Glutamatergic neuron (in vitro differentiated cells): ENCODE measurements at places on chromosomes 7 and 10. TPM values are rescaled to one million over a fixed set of nuclear protein-coding genes. Genes with fewer than 3 reads are reported as not detected.

TAS2R4 gene
- total RNA-seq: 1.0 TPM

CH25H gene
- total RNA-seq: 0.25 TPM

AHR gene
- total RNA-seq: 1.7 TPM

CDHR3 gene
- total RNA-seq: 50.8 TPM

DNA sequence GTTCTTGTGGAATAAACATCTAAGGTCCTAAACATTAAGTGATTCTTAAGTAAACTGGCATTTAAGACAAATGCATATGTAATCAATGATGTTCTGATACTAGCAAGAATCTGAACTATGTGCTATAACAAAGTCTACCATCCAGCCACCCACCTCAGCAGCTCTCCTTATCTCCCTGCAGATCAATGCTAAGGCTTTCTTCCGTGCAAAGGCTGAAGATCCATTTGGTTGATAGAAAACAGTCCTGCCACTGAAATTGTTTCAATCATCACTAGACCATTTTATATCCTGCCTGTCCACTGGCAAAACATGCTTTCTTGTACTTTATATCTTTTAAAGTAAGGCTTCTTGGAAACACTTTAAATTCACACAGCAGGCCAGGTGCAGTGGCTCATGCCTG lies 6.3 kb upstream of the SMKR1 start:
- peaks cover 2% of the 10 kb centered on the region for H3K4me1 ChIP-seq
- no peaks in the 10 kb centered on the region for H3K36me3 ChIP-seq
- no peak overlapping the region for H3K4me3 ChIP-seq
- no peak overlapping the region for H3K27ac ChIP-seq
- H3K27me3 ChIP-seq: peaks cover 3% of the 10 kb centered on the region

- no peaks in the 10 kb centered on the region for H3K4me1 ChIP-seq
- DNase-seq: no peak
Observed at GRCh38 chr7:124162667-124163066, 129.8 kb upstream of the TMEM229A start.

DNA sequence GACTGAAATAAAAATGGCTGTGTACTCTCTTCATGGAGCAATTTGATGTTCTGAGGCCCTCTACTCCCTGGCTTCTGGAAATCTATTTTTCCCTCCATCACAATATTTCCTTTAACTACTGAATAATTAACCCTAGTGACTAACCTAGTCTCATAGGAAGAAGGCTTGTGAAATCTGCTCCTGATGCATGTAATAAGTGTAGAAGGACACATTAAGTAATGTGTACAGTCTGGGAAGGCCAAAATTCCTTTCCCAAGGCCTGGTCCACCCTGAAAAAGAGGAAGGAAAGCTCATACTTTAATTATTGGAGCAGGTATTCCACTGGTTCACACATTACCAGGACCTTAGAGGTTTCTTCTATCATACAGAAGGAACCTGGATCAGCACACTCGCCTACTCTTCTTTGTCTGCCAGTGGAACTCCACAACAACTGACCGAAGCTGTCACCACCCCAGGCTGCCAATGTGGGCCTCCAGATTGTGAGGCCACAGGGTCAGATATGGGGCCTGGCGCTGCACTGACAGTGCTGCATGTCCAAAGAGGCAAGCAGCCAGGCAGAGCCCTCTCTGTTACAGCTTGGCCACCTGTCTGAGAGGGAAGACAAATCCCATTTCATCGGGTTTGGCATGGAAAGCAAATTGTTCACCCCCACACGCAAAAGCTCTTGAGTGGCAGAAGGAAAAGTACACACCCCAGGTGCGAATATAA lies 54.4 kb upstream of the FAM133B start:
- H3K4me3 ChIP-seq: no peak overlapping the region
- peaks cover 42% of the 10 kb centered on the region for H3K4me1 ChIP-seq
- H3K36me3 ChIP-seq: no peaks in the 10 kb centered on the region
- H3K27ac ChIP-seq: peak overlapping the region; percentile 81
- peaks cover 2% of the 10 kb centered on the region for H3K27me3 ChIP-seq
- peak; percentile 31 for DNase-seq
